Posterior vena cava (tissue), 2 donors: ENCODE measurements at places on chromosomes 3 and 15. TPM values are rescaled to one million over a fixed set of nuclear protein-coding genes. Genes with fewer than 3 reads are reported as not detected.

The HES1 gene
- total RNA-seq, result 29.2 TPM

The EMC7 gene
- 57.1 TPM for total RNA-seq

The HHATL gene
- 0.65 TPM for total RNA-seq

The MON1A gene
- 9.3 TPM for total RNA-seq

The EPM2AIP1 gene
- 19.9 TPM for total RNA-seq

The CCNB2 gene
- 0.69 TPM for total RNA-seq

The SLCO2A1 gene
- 102 TPM for total RNA-seq

The CLDND1 gene
- 114 TPM for total RNA-seq

The SLC35A5 gene
- total RNA-seq, result 28.3 TPM

The SRGAP3 gene
- total RNA-seq, result 1.7 TPM

The MCTP2 gene
- 3.7 TPM for total RNA-seq

The FSIP1 gene
- 0.69 TPM for total RNA-seq

GRCh38 chr15:70902107-70902506 lies 9.5 kb downstream of the LRRC49 start:
- no peak for DNase-seq

DNA sequence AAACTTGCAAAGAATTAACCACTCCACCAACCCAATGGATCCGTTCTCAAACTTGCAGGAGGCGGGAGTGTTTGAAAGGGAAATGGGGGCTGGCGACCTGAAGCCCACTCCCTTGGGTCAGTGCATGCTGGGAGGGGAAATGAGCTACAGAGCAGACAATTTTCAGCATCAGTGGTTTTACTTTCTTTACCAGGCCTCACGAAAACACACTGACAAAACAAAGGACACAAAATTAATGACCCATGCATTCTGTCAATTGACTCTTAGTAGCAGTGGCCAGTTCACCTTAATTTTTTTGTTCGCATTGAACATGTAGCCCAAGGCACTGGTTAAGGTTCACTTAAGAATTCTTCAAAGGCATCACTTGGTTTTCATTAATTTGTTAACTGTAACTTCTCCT lies 413.5 kb downstream of the MECOM start:
- no peak for DNase-seq

DNA sequence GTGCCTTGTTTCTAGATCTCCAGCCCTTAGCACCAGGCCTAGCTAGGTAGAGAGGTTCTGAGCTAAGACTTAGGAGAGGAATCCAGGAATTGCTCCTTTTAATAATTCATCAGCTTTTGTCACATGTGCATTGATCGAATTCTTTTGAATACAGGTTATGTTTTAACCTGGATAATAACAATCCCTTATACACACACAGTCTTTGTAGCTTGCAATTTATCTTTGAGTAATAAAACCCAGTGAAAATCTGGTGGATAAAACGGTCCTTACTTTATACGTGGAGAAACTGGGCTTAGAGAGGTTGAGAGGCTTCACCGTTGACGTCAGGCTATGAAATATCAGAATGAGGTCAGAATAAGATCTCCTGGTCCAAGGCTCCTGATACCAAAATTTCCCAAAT lies 7.2 kb upstream of the SCN10A start:
- DNase-seq, result no peak

- DNase-seq, result no peak
Measured at GRCh38 chr3:49901366-49902339, 2.0 kb downstream of the MST1R start.

DNA sequence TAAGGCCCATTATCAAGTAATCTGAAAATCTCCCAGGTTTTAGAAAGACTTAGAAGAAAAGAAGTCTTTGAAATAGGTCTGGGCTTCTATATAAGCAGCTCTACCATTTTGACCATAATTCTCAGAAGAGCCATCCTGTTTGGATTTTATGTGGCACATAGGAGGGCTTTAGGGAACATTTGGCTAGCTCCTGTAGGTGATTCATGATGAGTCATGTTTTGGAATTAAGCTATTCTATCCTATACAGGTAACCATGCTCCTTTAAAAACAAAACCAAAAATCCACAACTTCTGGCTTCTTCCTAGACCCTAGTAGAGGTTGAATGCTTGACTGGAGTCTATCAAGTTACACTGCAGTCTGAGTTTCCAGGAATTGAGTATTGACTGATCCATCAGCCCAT lies 8.9 kb downstream of the SST start:
- DNase-seq, result no peak

- no peak for DNase-seq
Measured at GRCh38 chr3:176147251-176147650, 1050.0 kb downstream of the TBL1XR1 start.

DNA sequence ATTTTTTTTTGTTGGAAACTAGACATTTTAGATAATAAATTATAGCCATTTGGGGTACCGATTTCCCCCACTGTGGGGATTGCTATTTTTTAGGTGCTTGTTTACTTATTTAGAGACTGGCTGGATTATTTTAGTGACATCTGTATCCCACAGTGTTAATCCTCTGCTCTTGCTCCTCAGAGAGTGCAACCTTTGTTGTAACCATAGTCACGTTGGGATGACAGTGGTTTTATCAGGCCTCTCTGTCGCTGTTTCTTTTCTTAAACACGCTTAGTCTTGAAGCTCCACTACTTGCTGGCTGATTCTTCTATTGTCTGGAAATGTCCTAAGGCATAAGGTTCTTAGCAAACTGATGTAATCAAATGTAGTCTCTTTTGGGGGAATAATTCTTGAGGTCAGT lies 451.6 kb upstream of the SEMA6D start:
- no peak for DNase-seq

DNA sequence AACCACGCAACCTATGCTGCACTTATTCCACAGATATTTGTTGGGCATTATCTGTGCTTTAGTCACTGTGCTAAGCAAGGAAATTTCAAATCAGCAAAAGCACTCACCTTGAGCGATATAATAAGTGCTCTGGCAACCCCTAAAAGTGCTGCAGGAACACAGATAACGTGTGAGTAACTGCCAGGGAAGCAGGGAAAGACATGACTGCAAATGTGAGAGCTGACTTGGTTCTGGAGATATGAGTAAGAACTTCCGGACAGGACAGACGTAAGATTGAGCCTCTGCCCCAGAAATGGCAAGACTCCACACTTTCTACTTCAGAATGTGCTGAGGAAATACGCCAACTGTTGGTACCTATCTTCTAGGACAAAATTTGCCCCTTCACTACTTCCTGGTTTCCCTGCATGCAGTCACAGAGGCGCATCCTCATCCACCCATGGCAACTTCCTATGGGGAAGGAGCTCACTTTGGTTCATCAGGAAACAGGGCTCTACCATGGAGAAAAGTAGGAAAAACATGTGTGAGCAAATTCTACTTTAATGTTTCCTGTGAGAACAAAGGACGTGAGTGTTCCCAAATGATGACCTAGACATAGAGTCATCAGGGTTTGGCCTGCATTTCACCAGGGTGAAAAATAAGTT lies 41.7 kb downstream of the AQP9 start:
- DNase-seq, result no peak

DNA sequence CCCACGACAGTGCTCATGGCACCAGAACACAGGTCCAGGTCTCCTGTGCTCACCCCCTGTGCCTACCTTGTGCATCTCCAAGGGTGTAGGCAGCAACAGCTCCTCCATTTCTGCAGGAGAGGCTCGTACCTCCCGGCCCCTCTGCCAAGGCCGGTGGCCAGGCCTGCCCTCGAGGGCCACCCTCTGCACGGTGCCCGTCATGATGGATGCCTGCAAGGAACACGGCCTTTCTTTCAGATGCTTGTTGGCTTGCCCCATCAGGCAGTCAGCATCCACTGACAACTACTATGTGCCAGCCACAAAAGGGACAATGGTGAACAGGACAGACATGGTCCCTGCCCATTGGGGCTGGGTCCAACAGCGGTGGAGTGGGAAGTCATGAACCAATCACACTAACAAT lies 43.8 kb downstream of the GRIP2 start:
- peak; percentile 62 for DNase-seq

GRCh38 chr3:71628522-71628921 lies 45.0 kb upstream of the FOXP1 start:
- DNase-seq, result no peak

- DNase-seq, result no peak
Measured at GRCh38 chr3:106290304-106290997, 421.6 kb upstream of the CBLB start.

- DNase-seq, result no peak
Measured at GRCh38 chr3:3665961-3666640, 133.1 kb upstream of the LRRN1 start.

- no peak for DNase-seq
Measured at GRCh38 chr3:150373234-150373875, 34.7 kb upstream of the TSC22D2 start.

DNA sequence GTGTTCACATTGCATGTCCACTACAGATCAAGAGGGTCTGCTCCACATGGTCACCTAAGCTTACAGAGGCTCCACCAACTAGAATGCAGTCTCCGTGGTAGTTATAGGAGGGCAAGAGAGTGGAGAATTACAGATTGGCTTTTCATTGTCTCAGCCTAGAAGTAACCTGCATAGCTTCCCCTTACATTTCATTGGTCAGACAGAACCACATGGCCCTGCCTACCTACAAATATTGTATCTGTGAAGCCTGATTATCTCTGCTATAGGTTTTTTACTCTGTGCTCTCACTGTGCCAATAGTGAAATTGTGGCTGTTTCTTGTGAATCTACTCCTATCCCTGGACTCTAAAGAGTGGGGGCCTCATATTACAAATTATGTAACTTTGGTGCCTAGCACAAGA lies 2.5 kb upstream of the TLNRD1 start:
- DNase-seq, result no peak

DNA sequence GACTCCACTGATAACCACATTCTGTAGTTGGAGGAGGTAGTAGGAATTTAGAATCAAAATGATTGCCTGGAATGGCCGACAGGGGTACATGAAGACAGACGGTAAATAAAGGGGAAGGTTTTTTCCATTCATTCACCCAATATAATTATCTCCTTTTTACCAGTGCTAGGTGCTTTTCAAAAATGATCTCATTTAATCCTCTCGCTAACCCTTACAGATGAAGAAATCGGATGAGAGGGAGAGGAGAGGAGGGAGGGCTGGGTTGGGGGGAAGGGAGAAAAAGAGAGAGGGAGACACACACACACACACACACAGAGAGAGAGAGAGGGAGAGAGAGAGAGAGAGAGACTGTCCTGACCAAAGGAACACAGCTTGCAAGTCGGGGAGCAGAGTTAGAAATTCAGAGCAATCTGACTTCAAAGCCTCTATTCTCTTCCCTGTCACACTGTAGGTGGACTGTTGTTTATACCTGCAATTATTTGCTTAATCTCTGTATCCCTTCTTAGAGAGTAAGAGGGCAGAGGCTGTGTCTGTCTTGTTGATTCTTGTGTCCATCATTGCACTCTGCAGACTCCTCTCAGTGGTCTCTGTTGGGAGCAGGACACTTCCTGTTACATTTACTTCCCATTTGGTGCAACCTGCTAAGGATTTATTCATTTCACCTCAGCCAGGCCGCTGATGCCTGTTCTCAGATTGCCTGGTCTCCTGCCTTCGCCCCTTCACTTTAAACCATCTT lies 18.7 kb upstream of the PAQR9 start:
- DNase-seq, result no peak

- no peak for DNase-seq
Measured at GRCh38 chr3:129278966-129279906, 566 bp downstream of the HMCES start.

- no peak for DNase-seq
Measured at GRCh38 chr3:64612916-64613526, 74.8 kb downstream of the ADAMTS9 start.

DNA sequence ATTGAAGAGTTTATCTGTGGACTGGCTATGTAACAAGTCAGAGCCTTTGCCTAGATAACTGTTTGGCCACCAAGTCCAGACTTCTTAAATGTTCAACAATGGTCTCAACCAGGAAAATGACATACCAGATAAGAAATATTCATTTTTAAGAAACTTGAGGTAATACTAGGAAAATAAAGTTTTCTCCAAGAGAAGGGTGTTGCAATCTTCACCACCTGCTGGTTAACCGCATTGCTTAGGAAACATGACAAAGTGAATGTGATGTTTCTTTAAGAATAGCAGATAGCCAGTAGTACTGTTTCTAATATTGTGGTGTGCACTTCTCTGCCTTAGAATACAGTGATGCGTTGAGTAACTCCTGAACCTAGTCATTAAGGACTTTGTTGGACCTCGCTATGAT lies 321.5 kb upstream of the CADM2 start:
- DNase-seq, result no peak

GRCh38 chr3:129837065-129837642 lies 56.4 kb downstream of the TMCC1 start:
- no peak for DNase-seq

- peak; percentile 50 for DNase-seq
Measured at GRCh38 chr15:88269356-88270062, 13.0 kb upstream of the NTRK3 start.

DNA sequence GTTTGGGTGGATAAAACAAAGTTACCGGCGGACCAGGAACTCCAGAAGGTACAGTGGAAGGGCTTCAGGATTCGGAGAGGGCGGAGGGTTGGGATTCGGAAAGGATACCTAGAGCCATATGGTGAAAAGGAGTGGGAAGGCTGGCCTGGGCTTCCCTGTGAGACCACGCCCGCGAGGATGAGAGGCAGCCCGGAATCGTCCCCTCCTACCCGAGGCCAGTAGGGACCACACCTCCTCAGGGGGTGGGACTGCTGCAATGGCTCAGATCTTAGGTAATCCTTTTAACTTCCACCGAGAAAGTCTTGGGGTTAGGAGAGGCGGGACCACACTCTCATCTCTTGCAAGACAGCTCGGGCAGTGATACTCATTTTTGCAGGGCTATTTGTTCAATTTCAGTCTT lies 511.3 kb downstream of the OCA2 start:
- DNase-seq, result no peak

DNA sequence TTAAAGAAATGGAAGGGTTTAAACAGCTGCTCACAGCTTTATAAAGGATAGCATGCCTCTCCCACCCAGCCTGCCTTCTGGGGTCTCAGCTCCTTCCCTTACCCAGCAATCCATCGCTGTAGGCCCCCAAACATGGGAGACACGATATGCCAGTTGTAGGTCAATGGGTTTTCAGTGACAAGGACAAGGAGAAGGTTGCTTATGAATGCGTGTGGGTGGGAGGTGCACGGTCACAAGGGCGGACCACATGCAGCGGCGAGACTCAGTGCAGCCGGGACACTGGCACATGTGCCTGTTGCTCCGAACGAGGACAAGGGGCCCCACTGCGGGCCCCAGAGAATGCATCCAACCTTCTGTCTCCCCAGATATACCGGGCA lies 67.0 kb downstream of the MGLL start:
- DNase-seq, result peak; percentile 40
